ENCODE measurements at places on chromosomes 13 and 19. TPM values are rescaled to one million over a fixed set of nuclear protein-coding genes. Genes with fewer than 3 reads are reported as not detected.

GRCh38 chr13:41019578-41020347, 647 bp upstream of the ELF1 start:
- no peak for DNase-seq

DNA sequence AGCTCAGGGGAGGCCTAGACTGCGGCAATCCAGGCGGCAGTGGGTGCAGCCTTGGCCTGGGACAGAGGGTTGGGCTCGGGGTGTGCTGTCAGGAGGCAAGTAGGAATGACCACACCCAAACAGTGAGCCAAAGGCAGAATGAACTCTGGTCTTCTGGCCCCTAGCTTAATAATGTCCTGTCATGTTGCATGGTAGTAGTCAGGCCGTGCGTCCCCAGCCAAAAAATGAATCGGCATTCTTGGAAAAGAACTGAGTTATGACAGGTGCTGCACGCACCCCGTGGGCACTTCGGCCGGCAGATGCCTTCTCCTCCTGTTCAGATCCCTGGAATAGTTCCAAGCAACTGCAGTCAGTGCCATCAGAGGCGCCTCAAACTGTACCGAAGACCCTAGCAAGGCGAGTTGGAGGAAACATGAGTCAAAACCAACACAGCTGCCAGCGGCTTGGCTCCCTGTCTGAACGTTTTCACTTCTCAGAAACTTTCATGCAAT, 55.9 kb downstream of the ATP7B start:
- no peak for DNase-seq

DNA sequence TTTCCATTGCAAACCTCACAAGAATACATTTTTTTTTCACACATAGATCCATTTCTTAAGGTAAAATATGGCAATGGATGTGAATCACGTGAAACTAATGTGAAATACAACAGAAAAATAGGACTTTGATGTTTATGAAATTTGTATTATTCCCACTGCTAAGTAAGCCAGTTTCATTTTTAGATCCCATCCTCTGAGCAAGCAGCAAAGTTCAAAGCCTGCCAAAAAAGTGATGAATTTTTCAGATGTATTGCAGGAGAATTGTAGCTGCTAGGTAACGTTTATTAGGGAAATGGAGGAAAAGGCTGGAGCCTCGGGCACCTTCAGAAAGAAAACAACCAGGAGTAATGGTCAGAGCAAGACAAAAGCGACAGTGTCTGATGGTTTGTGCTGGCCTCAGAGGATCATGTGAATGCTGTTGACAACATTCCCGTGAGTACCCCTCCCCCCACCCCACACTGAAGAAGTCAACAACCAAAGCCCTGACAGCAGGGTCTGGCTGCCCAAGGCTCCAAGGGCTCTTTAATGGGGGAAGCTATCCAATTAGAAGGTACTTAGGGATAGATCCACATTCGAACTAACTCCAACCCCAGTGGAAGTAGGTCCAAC, 95.5 kb downstream of the OXGR1 start:
- no peak for DNase-seq

DNA sequence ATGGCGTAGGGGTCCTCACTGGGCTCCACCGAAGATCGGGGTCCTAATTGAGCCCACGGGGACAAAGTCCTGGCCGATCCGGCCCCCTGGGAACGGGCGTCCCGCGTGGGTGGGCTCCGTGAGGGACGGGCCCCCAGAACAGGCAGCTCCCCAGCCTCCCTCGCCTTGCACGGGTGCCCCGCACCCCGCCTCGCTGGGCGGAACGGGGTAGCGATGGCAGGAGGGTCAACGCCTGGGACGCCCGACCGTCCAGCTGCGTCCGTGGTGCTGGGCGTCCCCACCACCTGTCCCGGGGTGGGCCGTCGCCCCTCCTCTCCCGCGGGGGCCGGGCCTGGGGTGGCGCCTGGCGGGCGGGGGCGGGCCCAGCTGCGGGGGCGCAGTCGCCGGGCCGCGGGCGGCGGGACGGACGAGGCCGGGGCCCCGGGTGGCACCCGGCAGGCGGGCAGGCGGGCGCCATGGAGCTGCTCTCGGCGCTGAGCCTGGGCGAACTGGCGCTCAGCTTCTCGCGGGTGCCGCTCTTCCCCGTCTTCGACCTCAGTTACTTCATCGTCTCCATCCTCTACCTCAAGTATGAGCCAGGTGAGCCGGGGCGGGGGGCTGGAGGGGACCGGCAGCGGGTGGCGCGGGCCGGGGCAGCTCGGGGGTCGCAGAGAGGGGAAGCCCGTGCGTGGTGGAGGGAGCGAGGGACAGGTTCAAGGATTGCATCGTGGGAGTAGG, at the start of gene TMEM38A:
Gene TMEM38A, plus strand, starts transcription at position 377 of the 717 bp plus-strand sequence. Its CDS starts 79 bp downstream, at position 456.
- peak; percentile 60 for DNase-seq

DNA sequence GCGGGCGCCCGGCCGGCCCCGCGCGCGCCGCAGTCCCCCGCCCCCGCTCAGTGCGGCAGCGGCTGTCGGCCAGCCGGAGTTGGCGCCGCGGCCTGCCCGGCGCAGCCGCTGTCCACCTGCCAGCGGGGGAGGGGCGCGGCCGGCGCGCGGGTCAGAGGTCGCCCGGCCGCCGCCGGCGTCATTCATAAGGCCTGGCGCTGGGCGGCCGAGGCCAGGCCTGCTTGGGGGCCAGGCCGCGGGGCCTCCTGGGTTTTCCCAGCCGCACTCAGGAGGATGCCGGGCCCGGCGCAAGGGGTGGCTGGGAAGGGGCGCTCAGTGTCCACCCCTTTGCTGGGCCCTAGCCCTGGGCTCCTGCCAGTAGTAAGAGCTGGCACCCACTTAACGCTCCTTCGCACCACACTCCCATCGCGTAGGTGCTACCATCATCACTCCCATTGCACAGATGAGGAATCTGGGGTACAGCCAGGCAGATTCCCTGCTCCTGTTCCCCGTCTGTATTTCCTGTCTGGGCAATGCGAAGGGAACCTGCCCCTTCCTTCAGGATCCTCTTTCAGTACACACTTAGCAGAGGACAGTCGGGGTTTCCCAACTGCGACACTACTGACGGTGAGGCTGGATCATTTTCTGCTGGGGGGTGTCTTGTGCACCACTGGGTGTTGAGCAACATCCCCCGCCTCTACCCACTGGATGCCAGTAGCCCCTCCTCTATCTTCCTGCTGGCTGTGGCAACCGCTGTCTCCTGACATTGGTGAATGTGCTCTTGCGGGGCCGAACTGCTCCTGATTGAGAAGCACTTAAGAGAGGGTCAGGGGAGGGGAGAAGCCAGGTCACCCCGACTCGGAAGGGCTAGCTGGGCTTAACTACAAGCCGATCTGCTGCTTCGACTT, 846 bp upstream of the PRKACA start:
- no peak for DNase-seq

GRCh38 chr19:33171916-33172359, 22.2 kb upstream of the LRP3 start:
- no peak for DNase-seq

DNA sequence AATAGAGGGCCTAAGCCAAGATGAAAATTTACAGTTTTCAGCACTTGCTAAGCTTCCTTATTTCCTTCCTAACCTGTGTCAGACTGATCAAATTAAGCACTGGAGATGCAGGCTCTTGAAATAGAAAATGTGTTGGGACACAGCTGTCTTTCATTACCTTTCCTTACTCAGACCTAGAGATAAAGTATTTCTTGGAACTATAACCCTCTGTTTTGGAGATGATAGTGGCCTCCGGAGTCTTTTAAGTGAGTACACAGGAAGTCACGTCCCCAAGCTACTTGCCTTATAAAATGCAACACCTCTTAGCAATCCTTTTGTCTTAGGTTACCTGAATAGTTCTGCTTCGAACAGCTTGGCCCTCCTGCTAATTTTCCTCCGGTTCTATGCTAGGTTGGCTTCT, 12.4 kb upstream of the AKAP11 start:
- DNase-seq = no peak

- DNase-seq = no peak
These were observed 208.3 kb upstream of the STARD13 start for GRCh38 chr13:33493672-33494365.

- DNase-seq = no peak
These were observed 104.7 kb downstream of the MYCBP2 start for GRCh38 chr13:77222000-77222690.

DNA sequence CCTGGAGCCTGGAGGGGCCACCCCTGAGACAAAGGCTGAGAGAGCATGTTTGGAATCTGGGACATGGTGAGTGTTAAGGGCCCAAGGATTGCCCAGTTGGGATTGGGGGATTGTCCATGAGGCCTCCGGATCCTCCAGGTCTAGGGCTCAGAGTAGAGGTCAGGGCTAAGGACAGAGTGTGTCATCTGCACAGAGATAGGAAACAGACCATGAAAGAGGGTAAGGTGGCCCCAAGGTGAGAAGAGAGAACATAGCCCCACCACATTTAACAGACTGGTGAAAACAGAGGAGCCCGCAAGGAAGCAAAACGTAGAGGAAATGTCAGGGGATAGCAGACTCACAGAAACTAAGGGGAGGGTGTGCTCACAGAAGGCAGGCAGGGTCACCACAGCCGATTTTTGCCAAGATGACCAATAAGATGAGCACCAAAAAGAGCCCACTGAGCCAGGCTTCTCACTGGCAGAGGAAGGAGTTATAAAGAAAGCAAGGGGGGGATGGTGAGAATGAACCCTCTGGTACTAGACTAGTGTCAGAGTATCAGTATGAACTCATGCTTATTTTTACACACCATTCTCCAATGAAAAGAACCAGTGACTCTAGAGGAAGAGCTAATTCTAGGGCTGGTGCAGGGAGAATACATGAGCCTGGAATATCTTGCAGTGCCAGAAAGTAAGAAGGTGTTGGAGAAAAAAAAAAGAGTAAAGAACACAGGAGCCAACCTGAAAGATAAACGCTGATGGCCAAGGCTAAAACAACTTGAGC, 17.5 kb downstream of the DYRK1B start:
- DNase-seq = no peak

GRCh38 chr19:43522929-43523328, 4.1 kb downstream of the ETHE1 start:
- DNase-seq = no peak

DNA sequence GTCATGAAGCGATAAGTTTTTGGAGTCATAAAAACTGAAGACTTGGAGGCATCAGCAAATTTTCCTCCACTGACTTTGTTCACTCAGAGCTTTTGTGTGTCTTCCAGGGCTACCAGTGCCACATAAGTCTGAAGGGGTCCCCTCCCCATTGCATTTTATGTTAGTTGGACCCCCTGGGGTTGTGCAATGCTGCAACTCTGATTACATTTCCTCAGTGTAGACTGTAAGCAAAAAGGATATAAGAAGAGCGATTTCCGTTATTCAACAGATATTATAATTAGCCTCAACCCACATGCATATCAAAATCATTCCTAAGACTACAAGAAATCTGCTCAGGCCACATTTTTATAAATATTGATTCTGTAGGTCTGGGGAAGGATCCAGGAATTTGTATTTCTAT, 324.0 kb downstream of the TDRD3 start:
- DNase-seq = no peak

Gene NLRP4
- total RNA-seq = not detected

Gene CYTH2
- 98.1 TPM for total RNA-seq

Gene BRME1
- total RNA-seq = 1.0 TPM

Gene SPTBN4
- 0.80 TPM for total RNA-seq

Gene SLITRK6
- total RNA-seq = not detected

Gene SERTM1
- total RNA-seq = not detected

Gene KIR3DL1
- not detected for total RNA-seq

Gene DCT
- total RNA-seq = not detected

Gene FXYD7
- total RNA-seq = 1.3 TPM

Gene LGALS14
- not detected for total RNA-seq

Gene MEIOSIN
- not detected for total RNA-seq

Gene TBC1D17
- total RNA-seq = 54.7 TPM

All from Calu3 (cell line).